ENCODE measurements at places on chromosomes 5 and 9.

DNA sequence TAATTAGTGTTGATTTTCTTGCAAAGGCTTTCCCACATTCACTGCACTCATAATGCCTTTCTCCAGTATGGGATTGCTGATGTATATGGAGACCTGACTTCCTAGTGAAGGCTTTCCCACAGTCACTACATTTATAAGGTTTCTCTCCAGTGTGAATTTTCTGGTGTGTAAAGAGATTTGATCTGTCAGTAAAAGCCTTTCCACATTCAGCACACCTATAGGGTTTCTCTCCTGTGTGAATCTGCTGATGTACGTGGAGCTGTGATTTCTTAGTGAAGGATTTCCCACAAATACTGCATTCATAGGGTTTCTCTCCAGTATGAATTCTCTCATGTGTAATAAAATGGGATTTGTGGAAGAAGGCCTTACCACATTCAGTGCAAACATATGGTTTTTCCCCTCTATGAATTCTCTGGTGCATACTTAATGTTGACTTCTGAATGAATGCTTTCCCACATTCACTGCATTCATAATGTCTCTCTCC is 31.1 kb downstream of the ZNF484 start:
- no peak for DNase-seq

DNA sequence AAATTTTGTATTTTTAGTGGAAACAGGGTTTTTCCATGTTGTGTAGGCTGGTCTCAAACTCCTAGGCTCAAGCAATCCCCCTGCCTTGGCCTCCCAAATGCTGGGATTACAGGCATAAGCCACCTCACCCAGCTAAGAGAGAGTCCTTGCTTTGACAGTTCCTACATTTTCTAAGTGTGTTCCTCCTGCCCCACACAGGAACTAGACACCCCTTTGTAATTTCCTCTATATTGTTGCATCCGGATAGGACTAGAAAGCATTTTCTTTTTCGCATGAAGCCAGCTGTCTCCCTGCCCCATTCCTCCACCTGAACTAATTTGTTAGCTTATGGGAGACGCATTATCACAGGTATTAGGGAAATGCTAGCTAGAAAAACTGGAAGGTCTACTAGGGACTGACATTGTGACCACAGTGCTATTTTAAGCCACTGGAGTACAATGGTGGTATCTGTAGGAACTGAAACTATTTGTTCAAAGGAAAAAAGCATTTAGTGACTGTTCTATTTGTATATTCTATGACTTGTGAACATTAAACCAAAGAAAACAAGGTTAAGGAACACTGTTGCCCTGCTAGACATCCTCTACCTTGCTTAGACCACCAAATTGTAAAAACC is 214.1 kb downstream of the SMARCA2 start:
- no peak for DNase-seq

GRCh38 chr9:76474419-76474818 is 15.4 kb downstream of the GCNT1 start:
- DNase-seq = no peak

- no peak for DNase-seq
Observed at GRCh38 chr9:98900244-98900643, 43.5 kb upstream of the COL15A1 start.

- no peak for DNase-seq
Observed at GRCh38 chr5:143218517-143219170, 184.8 kb downstream of the NR3C1 start.

DNA sequence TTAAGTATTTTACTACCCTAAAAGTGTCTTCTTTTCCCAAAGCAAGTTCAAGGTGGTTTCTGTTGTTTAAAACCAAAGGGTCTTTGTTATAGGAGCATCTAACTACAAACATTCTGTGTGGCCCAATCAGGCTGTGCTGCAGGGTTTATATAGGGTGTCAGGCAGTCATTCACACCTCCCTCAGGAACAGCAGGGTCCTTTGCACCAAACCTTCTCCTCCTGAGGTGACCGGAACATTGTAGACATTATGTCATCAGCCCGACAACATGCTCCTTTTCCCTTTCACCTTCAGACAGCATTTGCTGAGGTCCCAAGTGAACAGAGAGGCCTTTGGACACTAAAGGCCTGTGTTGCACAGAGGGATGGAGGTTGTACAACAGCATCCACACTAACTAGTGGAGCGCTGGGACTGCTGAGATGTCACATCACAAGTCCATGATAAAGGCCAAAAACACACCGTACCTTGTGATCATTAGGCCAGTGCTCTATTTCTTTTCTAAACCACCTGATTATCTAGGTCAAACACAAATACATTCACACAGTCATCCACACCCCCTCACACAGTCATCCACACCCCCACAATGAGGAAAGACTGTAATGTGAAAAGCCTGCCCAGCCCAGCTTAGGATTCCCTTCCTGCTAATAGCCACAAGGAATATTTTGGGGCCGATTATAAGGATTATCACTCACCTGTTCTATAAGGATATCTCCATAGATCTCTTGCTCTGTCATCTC is 123.8 kb upstream of the VLDLR start:
- DNase-seq = no peak

GRCh38 chr9:88998503-88998902 is 7.2 kb downstream of the S1PR3 start:
- DNase-seq = no peak

DNA sequence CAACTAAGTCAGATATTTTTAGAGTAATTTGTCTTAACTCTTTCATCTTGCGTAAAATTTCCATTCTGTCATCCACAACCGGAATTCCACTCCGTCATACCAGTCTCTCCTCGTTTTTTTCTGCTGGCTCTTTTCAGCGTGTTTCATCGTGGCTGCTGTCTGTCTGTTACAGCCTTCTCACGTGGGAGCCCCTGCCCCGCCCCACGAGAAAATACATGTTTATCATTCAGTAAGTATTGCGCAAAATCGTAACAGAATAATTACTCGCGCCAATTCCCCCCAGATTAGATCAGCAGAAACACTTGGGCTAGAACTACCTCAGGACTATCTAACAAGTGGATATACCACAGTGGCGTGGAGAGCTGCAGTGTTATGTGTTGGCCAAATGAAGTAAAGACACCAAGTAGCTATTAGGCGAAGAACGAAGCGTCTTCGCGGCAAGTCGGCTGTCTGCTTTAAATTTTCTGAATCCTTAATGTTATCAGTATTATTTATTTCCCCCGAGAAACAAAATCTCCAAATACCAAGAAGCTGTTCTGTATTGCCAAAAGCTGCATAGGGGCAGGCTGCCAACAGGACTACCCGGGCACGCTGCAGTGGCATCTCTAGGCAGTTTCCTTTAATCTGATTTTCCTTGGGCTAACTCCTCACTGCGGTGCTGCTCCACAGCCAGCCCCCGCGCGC is 566 bp upstream of the FOCAD start:
- no peak for DNase-seq

DNA sequence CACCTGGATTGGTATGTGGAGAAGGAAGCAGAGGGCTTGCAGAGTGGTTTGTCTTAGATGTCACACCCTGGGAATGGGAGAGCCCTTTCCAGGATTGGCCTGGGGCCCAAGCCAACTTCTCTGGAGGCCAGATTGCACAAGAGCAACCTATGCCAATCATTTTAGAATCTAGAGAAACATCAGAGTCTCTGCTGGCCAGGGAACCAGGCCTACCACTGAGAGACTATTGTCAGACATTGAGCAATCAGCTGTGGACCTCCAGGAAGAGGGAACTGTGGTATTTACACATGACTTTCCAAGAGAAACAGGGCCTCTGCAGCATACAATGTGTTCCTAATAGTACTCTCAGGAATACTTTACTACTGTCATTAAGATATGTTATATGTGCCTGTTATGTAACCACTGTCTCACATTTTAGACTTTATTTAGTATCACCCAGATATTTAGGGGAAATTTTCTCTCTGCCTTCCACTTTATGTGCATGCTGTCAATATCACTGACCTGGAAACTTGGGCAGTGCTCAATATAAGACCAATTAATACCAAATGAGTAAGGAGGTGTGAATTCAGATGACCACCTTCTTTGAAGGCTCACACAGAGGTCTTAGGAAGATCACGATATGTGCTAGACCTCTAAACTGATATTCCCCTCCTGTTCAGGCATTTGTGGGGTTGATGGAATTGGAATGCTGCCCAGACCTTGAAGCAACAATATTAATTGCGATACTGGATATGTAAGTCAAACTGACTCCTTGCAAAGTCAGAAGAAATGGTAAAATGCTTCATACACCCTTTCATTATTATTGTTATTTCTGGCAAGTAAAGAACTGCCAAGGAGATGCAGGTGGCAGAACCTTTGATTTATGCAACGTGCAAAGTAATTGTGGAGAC is 20.5 kb upstream of the CCL28 start:
- no peak for DNase-seq

DNA sequence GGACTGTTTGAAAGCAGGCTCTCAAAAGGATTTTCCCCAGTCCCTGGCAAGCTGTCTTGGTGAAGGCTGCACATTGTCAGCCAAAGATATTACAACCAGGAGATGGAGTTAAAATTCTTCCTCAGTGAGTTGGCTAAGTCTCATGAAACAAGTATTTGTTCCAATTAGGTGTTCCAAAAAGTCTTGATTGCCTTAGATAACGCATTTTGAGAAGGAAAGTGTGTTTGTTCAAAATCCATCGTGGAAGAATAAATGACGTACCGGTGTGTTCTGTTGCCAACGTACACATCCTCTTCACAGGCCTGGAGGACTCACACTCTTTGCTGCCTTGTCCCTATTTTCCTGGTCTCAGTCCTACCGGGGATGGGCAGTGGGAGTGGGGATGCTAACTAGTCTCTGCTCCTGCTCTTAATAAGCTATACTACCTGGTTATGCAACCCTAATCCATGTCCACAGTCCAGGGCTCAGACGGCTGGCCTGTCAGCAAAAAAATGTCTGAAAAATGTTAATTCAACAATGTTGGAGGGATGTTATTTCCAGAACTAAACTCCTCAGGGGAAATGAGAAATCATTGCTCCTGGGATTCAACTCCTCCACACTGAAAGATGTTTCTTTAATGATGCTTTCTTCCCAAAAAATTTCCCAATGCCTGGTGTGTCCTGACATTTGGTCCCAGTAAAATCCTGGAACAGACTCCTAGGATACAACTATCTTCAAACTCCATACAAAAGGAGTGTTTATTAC is 175.3 kb upstream of the KLF9 start:
- DNase-seq = no peak

- no peak for DNase-seq
Observed at GRCh38 chr5:96091874-96092273, 130.2 kb upstream of the ELL2 start.

GRCh38 chr5:58322453-58322852 is 137.4 kb downstream of the PLK2 start:
- no peak for DNase-seq

DNA sequence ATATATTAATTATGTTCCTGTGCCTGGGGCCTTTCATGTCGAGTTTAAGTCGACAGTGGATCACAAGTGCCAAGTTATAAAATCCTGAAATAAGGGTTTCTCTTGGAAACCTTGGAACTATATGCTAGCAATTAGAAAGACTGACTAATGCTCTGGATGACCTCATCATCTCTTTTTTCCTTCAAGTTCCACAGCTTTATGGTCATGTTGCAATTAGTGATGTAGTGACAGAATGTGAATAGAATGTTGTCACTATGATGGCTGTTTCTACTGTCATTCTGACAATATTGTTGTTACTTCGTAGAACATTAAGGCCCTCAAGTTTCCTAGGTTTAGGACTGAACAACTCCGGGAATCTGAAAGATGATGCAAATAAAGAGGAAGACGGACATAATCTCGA is 368.0 kb upstream of the SEMA6A start:
- DNase-seq = no peak

- DNase-seq = no peak
Observed at GRCh38 chr5:14218897-14219573, 75.9 kb downstream of the TRIO start.

DNA sequence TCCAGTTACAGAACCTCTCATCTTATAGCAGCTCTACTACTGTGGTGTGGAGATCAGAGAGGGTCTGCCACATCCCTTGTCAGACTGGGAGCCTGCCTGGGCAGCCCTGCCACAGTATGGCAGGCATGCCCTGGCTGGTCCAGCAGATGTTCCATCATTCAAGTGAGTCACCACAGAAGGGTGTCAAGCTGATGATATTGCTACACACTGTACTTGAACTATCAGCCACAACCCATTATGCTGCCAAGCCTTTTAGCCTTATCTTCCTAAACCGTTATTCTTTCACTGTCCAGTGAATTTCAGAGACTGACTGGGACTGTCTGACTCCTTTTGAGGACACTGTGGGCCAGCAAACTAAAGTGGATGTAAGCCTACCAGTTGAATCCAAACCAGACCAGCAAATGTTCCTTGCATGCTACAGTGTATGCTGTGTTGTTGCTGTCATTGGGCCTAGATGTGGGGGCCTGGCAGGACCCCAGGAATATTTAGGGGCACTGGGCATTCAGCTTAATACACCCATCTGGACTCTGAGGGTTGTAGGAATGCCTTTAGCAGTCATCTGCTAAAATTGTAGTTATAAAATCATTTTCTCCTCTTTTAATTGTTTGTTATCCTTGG is 202.6 kb downstream of the NR3C1 start:
- DNase-seq = no peak

- no peak for DNase-seq
Observed at GRCh38 chr9:81737871-81738507, 48.6 kb upstream of the TLE1 start.

GRCh38 chr9:71908825-71909224 is 2.2 kb downstream of the ABHD17B start:
- no peak for DNase-seq

- no peak for DNase-seq
Observed at GRCh38 chr5:181223058-181223728, at the start of gene TRIM41. TRIM41 (plus strand) TSS chr5:181223281; CDS start chr5:181224000, 719 bp downstream.

GRCh38 chr5:150317048-150318003 is 14.6 kb upstream of the ARSI start:
- DNase-seq = no peak

GRCh38 chr5:97243353-97243752 is 60.3 kb upstream of the RIOK2 start:
- no peak for DNase-seq

DNA sequence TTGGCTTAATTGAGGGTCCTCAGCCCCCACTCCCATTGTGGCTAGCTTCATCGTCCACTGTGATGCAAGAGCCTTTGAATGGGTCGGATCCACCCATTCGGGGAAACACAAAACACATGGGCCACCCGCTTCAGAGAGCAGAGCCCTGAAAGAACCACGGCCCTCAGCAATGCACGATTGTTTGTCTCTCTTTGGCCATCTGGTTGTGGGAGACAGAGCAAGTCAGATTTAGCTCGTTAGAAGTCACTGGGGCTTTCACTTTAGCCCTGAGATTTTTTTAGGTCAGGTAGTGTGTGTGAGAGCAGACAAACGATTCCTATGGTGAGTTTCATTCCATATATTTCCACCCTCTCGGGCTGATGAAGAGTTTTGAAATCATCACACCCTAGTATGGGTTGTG is 12.9 kb upstream of the COL15A1 start:
- no peak for DNase-seq

DNA sequence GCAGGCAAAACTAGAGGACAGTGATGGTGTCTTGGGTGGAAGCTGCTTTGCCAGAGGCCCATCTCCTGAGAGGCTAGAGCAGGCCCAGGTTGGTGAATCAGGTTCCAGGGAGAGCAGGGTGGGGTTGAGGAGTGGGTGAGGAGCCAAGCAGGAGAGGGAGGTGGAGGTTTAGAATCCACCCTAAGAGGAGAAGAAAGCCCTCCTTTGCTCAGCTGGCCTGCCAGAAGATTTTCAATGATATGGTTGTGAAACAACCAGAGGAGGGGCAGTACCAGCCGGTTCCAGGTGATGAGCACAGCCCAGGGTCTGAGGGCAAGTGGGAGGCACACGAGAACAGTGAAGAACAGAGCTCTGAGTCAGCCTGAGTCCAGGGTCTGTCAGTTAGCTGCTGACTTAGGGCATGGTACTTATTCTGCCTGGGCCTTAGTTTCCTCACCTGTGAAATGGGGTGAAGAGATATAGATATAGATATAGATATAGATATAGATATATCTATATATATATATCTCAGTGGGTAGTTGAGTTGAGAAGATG is 17.8 kb downstream of the PPARGC1B start:
- no peak for DNase-seq
